Endodermal cell (in vitro differentiated cells): ENCODE measurements at places on chromosomes 13 and 19.

DNA sequence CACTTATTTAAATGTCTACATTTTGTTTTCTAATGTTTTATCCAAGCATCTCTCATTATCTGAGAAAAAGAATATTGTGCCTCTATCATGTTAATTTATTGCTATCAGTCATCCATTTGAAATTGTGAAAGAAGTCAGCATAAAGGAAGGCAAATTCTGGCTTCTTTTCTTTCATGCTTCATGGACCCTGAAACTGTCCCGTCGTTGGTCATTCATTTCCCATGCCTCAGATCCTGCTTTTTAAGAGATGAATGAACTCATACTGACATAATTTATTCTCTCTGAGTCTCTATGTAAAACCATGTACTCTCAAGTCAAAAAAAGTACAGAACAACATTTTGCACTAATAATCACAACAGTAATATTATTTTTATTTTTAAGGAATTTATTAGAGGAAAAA lies 2512.0 kb downstream of the PCDH9 start:
- H3K4me3 ChIP-seq: no peak overlapping the region
- no peaks in the 10 kb centered on the region for H3K36me3 ChIP-seq
- no peak for DNase-seq
- no peaks in the 10 kb centered on the region for H3K27me3 ChIP-seq

- no peaks in the 10 kb centered on the region for H3K4me1 ChIP-seq
- H3K36me3 ChIP-seq: no peaks in the 10 kb centered on the region
- H3K27ac ChIP-seq: no peak overlapping the region
- H3K4me3 ChIP-seq: no peak overlapping the region
Measured at GRCh38 chr13:109913186-109913585, 126.8 kb upstream of the IRS2 start.

DNA sequence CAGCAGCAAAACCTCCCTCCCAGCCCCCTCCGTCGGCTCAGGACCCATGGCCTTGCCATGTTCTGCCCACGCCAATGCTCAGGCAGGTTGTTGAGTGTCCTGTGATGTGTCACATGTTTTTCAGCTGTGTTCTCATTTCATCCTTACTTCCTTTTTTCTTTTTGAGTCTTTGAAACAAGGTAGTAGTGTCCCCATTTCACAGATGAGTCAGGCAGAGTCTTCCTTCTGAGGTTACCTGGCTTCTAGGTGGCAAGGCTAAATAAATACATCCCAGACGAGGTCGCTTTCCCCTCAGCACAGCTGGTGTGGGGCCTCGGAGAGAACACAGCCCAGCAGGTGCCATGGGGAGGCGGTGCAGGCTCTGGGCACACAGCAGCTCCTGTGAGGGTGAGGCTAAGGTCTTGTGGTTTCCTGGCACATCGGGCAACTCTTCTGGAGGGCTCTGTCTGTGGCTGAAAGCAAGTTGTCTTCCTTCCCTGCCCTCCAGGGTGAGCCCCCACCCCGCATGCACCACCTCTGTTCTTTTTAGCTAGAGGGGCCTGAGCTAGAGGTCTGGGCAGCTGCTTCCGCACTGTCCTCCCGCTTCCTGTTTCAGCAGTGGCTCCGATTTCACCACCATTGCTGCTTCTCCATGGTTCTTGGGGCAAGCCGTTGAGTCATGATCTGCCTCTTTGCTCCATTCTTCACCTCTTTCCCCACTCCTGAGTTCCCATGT lies 15.1 kb downstream of the PRAM1 start:
- no peaks in the 10 kb centered on the region for H3K4me1 ChIP-seq
- no peak for DNase-seq
- H3K36me3 ChIP-seq: peaks cover 76% of the 10 kb centered on the region
- no peaks in the 10 kb centered on the region for H3K27me3 ChIP-seq
- no peak overlapping the region for H3K4me3 ChIP-seq

GRCh38 chr19:51431124-51431523 lies 13.7 kb upstream of the SIGLEC10 start:
- no peaks in the 10 kb centered on the region for H3K4me1 ChIP-seq
- H3K4me3 ChIP-seq: no peak overlapping the region
- H3K36me3 ChIP-seq: no peaks in the 10 kb centered on the region
- DNase-seq: no peak

- H3K27ac ChIP-seq: no peak overlapping the region
- peak overlapping the region; percentile 99 for H3K4me3 ChIP-seq
- H3K4me1 ChIP-seq: peaks cover 12% of the 10 kb centered on the region
- no peaks in the 10 kb centered on the region for H3K27me3 ChIP-seq
Measured at GRCh38 chr19:49497789-49498103, 1.5 kb downstream of the RPS11 start.

GRCh38 chr19:17334414-17335409 lies at the start of gene ANO8:
ANO8 (minus strand) TSS chr19:17334855; CDS start chr19:17334670, 185 bp downstream.
- peak within 1 kb of the TSS; percentile 81 for H3K27ac ChIP-seq
- DNase-seq: peak; percentile 99
- H3K4me3 ChIP-seq: peak within 1 kb of the TSS; percentile 85
- peaks cover 10% of the 10 kb centered on the region for H3K36me3 ChIP-seq

DNA sequence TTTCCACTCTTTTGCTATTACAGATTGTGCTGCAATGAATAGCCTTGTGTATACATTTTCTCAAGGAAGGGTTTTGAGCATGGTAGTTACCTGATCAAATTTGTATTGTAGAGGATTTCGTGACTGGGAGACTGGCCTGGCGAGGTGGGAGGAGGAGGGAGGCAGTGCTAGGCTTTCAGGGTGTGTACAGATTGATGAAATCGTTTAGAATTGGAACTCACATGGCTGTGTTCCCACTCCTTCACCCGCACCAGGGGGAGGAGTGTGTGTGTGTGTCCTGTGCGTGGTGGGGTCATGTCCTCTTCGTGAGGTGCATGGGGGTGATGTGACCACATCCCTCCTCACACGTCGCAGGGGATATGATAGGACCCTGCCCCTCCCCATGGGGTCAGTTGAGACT lies 8.3 kb downstream of the PGLYRP1 start:
- peak overlapping the region; percentile 54 for H3K4me3 ChIP-seq
- peaks cover 4% of the 10 kb centered on the region for H3K36me3 ChIP-seq
- H3K27ac ChIP-seq: no peak overlapping the region
- no peaks in the 10 kb centered on the region for H3K4me1 ChIP-seq
- no peak for DNase-seq

- H3K36me3 ChIP-seq: no peaks in the 10 kb centered on the region
- H3K4me1 ChIP-seq: no peaks in the 10 kb centered on the region
- H3K4me3 ChIP-seq: no peak overlapping the region
- no peaks in the 10 kb centered on the region for H3K27me3 ChIP-seq
- no peak for DNase-seq
Measured at GRCh38 chr13:33556828-33557227, 261.1 kb upstream of the RFC3 start.
